ENCODE measurements at places on chromosomes 6 and 20.

DNA sequence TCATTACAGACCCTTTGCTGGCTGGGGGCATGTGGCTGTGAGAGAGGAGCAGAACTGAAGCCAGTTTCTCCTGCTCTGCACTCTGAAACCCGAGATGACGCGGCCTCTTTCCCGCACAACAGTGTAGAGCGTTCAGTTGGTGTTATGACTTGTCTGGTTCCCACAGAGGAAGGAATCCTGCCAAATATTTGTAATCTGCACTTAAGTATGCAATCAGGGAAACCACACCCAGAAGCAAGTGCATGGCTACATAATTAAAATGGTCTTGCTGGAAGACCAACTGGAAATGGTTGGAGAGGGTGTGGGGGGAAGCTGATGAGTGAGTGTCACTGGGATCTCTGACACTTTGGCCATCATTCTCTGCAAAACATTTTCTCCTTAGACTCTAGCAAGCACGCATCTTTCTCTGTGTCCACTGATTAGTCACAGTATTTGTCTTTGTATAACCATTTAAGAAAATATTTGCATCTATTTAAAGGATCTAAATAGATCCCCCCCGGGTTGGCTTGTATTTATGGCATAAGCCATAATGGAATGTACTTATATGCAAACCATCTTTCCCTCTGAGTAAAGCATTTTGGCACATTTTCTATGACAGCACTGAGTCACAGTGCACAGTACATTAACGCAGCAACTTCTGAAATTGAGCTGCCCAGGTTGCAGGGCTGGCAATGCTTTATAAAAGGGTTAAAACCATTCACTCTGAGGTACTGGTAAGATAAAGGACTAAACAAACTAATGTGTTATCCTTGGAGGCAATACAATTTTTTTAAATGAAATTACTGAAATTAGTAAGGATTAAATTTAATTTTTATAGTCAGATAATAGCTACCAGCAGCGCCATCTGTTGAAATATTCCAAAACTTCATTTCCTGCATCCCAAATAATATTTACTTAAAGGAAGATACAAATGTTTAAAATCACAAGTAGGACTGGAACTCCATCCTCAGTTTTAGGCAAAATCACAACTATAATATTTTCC is 76.7 kb downstream of the FOXC1 start:
- DNase-seq = no peak

DNA sequence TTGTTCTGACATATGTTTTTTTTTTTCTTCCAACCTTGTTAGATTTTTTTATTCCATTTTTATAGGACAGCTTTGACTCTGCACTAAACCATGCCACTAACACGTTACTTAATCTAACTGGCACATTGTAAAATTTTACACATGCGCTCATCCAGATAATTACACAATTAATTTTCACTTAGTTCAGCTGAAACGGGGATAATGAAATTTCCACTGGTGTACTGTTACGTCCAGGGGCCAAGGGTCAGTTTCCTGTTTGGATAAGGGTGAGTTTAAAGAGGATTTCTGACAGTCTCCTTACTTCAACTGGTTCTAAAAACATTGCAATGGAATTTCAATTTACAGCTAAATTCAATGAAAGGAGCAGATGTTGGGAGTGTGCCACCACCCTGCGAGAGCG is 221.8 kb upstream of the CEP162 start:
- no peak for DNase-seq

GRCh38 chr6:45951321-45952167 is 64.1 kb downstream of the CLIC5 start:
- DNase-seq = no peak

GRCh38 chr6:3996349-3996748 is 82.6 kb downstream of the FAM217A start:
- DNase-seq = no peak
